Activated CD4-positive, alpha-beta memory T cell treated with anti-CD3 and anti-CD28 coated beads, Interleukin-2, amount 10 ng/mL, durations not matched to agents 7 days and 5 days (primary cell): ENCODE measurements at places on chromosomes 7 and 10. TPM values are rescaled to one million over a fixed set of nuclear protein-coding genes. Genes with fewer than 3 reads are reported as not detected.

GRCh38 chr7:134784251-134785049 lies 5.0 kb downstream of the CALD1 start:
- no peaks in the 10 kb centered on the region for H3K4me1 ChIP-seq
- no peak overlapping the region for H3K27ac ChIP-seq
- no peaks in the 10 kb centered on the region for H3K36me3 ChIP-seq
- H3K27me3 ChIP-seq = peaks cover 8% of the 10 kb centered on the region
- H3K4me3 ChIP-seq = no peak overlapping the region

GRCh38 chr7:101166648-101166908 lies 1.2 kb upstream of the VGF start:
- H3K36me3 ChIP-seq = peaks cover 3% of the 10 kb centered on the region
- no peak overlapping the region for H3K4me3 ChIP-seq
- H3K27me3 ChIP-seq = peaks cover 75% of the 10 kb centered on the region
- H3K4me1 ChIP-seq = peaks cover 58% of the 10 kb centered on the region
- DNase-seq = no peak

DNA sequence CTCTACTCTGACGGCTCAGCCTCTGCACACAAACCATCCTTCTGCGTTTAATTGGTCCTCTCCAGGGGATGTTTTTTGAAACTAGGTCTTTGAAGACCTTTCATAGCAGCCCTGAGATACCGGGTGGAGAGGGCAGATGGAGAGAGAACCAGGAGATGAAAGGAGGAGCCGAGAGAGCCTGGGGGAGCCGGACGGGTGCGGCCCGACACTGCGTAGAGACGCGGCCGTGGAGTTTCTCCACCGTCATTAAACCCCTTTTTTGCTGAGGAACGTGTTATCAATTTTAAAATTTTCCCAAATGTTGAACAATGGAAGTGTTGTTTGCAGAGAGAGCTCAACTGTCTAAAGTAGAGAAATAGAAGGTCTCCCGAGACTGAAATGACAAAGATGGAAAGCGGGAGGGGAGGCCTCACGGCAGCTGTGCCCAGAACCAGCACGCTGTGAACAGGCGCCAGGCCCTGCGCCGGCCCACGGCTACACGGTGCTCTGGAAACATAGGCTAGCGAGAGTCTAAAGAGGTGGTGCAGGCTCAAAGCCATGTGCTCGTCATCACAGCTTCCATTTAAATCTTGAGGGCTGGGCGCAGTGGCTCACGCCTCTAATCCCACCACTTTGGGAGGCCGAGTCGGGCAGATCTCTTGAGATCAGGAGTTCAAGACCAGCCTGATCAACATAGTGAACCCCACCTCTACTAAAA lies 307.0 kb downstream of the PTPRN2 start:
- no peaks in the 10 kb centered on the region for H3K36me3 ChIP-seq
- no peak for DNase-seq
- H3K4me3 ChIP-seq = no peak overlapping the region
- H3K27ac ChIP-seq = no peak overlapping the region
- H3K4me1 ChIP-seq = no peaks in the 10 kb centered on the region
- no peaks in the 10 kb centered on the region for H3K27me3 ChIP-seq

GRCh38 chr7:137755846-137756651 lies 90.7 kb downstream of the DGKI start:
- H3K36me3 ChIP-seq = no peaks in the 10 kb centered on the region
- H3K27me3 ChIP-seq = peaks cover 2% of the 10 kb centered on the region
- no peak for DNase-seq

GRCh38 chr10:34280599-34281374 lies 534.3 kb downstream of the PARD3 start:
- peak; percentile 18 for DNase-seq
- peaks cover 19% of the 10 kb centered on the region for H3K4me1 ChIP-seq
- peak overlapping the region; percentile 23 for H3K27ac ChIP-seq
- H3K27me3 ChIP-seq = peaks cover 9% of the 10 kb centered on the region

DNA sequence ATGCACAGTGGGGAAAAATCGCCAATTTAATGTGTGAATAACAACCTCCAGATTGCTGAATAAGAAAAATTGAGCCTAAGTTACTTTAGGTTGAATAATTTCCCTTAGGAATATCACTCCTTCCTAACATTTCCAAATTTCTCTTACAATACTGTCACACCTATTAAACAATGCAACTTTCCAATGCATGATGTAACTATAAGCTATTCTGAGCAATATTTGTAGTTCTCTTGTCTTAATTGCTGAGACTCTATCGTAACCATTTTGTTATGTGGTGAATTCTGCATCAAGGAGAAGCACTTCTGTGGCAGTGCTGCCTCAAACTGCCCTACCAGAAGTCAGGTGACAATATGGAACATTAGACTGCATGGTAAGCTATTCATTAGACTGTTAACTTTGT lies 386.7 kb upstream of the LRRN3 start:
- no peaks in the 10 kb centered on the region for H3K36me3 ChIP-seq
- H3K4me3 ChIP-seq = no peak overlapping the region
- no peak for DNase-seq
- H3K27ac ChIP-seq = no peak overlapping the region
- H3K27me3 ChIP-seq = no peaks in the 10 kb centered on the region
- H3K4me1 ChIP-seq = no peaks in the 10 kb centered on the region

- DNase-seq = no peak
- H3K36me3 ChIP-seq = peaks cover 64% of the 10 kb centered on the region
- no peak overlapping the region for H3K27ac ChIP-seq
- no peaks in the 10 kb centered on the region for H3K27me3 ChIP-seq
These were observed 57.9 kb upstream of the BAMBI start for GRCh38 chr10:28619455-28619854.

DNA sequence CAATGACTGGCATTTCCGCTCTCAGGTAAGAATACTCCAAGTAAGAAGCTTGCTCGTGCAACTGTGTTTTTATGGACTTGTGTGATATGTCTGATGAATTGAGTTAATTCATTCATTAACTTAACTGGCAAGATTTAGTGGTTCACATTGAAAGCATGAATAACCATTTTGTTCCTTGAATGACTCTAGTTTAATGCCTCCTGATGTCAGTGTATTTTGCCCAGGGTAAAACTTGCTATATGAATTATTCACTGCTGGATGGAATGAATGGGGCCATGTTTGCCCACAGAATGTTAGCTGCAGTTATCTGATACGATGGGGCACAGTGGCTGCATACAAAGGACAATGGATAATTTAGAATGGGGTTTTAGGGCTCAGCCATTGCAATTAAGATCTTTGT lies 124.1 kb downstream of the ZNF365 start:
- no peaks in the 10 kb centered on the region for H3K36me3 ChIP-seq
- no peaks in the 10 kb centered on the region for H3K4me1 ChIP-seq
- H3K4me3 ChIP-seq = no peak overlapping the region
- H3K27me3 ChIP-seq = peaks cover 24% of the 10 kb centered on the region
- DNase-seq = no peak

DNA sequence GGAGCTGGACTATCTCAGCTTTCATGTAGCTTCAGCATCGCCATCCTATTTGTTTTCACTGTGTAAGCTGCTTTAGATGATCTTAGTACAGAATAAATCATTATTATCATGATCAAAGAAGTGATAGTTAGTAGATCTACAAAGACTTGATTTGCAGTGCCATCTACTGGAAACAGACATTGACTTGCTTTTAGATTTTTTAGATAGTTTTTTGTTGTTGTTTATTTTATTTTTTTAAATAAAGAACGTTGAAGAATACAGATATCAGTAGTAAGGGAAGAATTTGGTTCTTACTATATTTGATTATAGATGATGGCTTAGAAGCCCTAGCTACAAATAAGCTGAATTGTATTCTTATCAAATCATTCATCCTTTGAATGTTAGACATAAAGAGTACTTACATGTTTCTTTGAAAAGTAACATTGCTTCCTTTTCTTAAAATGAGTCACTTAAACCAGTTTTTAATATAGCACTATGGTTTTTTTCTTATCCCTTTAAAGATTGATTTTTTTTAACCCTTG lies 6.3 kb upstream of the SFMBT2 start:
- DNase-seq = no peak
- H3K27me3 ChIP-seq = peaks cover 44% of the 10 kb centered on the region
- H3K4me1 ChIP-seq = peaks cover 25% of the 10 kb centered on the region
- no peaks in the 10 kb centered on the region for H3K36me3 ChIP-seq
- H3K27ac ChIP-seq = peak overlapping the region; percentile 16
- no peak overlapping the region for H3K4me3 ChIP-seq

DNA sequence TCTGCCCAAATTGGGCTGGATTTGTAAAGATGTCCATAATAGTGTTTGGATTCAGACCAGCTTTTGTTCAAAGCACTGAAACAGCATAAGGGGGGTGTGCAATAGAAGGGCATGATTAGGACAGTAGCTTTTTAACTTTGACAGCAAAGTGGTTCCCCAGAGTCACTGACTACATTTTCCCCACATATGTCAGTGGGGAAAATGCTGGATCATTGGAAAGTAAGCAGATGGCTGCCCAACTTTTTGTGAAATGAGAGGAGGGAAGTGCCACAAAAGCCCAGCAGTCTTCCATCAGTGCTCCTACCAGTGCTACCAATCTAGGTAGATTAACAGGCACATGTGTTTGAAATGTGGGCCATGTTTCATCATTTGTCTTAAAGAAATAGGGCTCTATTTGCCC lies 162.8 kb downstream of the FZD1 start:
- no peak for DNase-seq
- no peaks in the 10 kb centered on the region for H3K4me1 ChIP-seq
- no peaks in the 10 kb centered on the region for H3K27me3 ChIP-seq
- H3K4me3 ChIP-seq = no peak overlapping the region

GRCh38 chr10:59752278-59752940 lies 846 bp downstream of the MRLN start:
- H3K27me3 ChIP-seq = peaks cover 10% of the 10 kb centered on the region
- no peaks in the 10 kb centered on the region for H3K36me3 ChIP-seq
- no peak overlapping the region for H3K27ac ChIP-seq
- H3K4me3 ChIP-seq = no peak overlapping the region
- H3K4me1 ChIP-seq = no peaks in the 10 kb centered on the region

DNA sequence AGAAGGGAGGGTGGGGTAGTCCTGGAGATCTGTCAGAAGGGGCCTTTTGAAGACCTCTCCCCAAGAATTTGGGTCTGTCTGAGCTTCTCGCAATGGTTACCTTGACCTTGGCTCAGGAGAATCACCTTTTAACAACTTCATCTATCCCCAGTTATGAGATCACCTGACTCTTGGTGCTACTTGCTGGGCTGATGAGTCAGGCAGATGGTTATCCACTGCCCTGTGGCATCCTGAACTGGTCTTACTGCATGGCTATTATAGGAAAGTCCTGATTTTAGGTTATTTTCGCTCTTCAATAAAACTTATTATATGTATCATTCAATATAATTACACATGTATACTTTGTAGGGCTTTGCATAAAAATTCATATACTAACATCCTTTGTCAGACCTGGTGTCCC lies 274.7 kb downstream of the GFRA1 start:
- H3K36me3 ChIP-seq = no peaks in the 10 kb centered on the region
- no peak overlapping the region for H3K27ac ChIP-seq
- H3K4me3 ChIP-seq = no peak overlapping the region
- no peak for DNase-seq

CDK6 gene
- 105 TPM for total RNA-seq

SPDYE2 gene
- 0.15 TPM for total RNA-seq

CDHR3 gene
- 1.2 TPM for total RNA-seq

SPDYE5 gene
- not detected for total RNA-seq
